ENCODE measurements at places on chromosomes 6 and 20. TPM values are rescaled to one million over a fixed set of nuclear protein-coding genes. Genes with fewer than 3 reads are reported as not detected.

GRCh38 chr6:136317021-136317694 lies 27.5 kb upstream of the BCLAF1 start:
- peak; percentile 67 for DNase-seq

- DNase-seq, result no peak
Observed at GRCh38 chr6:148053209-148053608, 289.4 kb upstream of the SASH1 start.

DNA sequence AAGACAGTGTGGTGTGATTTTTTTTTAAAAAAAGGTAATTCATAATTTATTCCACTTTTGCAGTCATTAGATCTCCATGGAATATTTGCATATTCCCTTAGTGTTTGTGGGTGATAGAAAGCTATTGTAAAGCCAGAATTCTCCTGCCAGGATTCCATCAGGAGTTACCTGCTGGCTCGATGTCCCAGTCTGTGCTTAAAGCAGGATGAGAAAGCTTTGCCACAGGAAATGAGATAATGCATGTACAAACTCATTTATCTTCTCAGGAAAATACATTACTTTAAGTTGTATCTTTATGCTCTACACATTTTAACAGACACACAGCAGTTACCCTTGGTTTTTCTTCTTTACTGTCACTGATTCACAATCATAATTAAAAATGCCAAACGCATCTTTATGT lies 553.0 kb downstream of the CD109 start:
- no peak for DNase-seq

GRCh38 chr6:45965007-45965406 lies 50.7 kb downstream of the CLIC5 start:
- DNase-seq, result no peak

DNA sequence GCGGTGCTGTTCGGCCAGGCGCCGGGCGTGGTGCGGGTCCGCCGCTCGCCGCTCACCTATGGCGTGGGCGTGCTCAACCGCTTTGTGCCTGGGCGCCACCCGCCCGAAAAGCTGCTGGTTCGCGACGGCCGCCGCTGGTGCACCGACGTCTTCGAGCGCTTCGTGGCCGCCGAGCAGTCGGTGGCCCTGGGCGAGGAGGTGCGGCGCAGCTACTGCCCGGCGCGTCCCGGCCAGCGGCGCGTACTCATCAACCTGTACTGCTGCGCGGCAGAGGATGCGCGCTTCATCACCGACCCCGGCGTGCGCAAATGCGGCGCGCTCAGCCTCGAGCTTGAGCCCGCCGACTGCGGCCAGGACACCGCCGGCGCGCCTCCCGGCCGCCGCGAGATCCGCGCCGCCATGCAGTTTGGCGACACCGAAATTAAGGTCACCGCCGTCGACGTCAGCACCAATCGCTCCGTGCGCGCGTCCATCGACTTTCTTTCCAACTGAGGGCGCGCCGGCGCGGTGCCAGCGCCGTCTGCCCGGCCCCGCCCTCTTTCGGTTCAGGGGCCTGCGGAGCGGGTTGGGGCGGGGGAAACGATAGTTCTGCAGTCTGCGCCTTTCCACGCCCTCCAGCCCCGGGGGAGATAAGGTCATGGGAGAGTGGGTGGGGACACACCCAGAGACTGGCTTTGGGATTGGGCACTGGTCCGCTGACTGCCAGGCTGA lies 15.7 kb downstream of the ADISSP start:
- no peak for DNase-seq

GRCh38 chr20:24453869-24454268 lies 15.6 kb upstream of the SYNDIG1 start:
- DNase-seq, result no peak

DNA sequence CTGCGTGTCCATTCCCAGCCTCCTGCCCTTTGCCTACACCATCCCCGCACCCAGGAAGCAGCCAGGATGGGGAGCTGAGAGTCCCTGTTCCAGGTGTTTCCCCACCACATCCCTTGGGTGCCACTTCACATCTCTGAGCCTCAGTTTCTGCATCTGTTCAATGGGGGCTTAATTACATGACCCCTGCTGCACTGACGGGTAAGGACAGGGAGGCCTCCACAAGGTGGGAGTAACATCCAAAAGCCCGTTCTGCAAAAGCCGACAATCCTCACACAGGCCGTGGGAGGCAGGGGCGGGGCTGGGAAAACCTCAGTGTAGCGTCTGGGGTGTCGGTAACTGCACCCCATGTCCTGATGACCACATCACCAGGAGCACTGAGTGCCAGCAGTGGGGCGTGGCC lies 41.3 kb downstream of the GRM4 start:
- no peak for DNase-seq

- DNase-seq, result no peak
Observed at GRCh38 chr20:313948-314347, 11.4 kb upstream of the SOX12 start.

GRCh38 chr6:5373430-5373829 lies 112.1 kb downstream of the FARS2 start:
- DNase-seq, result no peak

- no peak for DNase-seq
Observed at GRCh38 chr6:15672291-15672690, 9.5 kb upstream of the DTNBP1 start.

GRCh38 chr6:75244063-75244584 lies 523 bp upstream of the COX7A2 start:
- DNase-seq, result no peak

DNA sequence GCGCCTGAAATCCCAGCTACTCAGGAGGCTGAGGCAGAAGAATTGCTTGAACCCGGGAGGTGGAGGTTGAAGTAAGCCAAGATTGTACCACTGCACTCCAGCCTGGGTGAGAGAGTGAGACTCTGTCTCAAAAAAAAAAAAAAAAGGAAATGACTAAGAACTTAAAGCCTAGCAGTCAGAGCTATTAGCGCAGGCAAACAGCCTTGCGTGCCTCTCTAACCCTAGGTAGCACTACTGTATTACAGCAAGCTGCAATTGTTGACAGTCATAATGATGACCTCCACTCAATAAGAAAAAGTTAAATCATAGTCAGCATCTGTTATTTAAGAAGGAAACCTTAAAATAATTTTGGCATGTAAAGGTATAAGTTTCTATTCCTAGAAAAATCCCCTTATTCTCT lies 14.4 kb downstream of the GSS start:
- DNase-seq, result no peak

DNA sequence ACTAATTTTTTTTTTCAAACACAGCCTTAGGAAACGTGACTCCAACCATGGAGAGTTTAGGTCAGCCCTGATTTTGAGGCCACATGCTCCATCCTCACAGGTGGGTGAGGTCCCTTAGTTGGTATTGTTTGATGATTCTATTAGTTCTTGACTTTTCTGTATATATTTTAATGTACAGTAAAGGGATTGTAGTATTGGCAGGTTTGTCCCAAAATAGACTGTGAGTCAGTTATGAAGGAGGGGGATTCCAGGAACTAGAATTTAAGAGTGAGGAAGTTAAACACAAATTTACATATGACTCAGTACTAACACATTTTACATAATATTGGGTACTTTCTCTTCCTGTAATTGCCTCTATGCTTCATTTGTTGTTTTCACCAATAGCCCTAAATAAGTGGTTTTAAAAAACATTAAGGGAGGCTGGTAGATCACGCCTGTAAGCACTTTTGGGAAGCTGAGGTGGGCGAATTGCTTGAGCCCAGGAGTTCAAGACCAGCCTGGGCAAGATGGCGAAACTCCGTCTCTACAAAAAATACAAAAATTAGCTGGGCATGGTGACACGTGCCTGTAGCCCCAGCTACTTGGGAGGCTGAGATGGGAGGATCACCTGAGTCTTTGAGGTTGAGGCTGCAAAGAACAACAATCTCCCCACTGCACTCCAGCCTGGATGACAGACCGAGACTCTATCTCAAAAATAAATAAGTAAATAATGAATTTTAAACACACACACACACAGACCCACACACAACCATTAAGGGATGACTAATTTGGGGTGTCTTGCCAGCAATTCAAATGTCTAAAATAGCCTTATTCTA lies 81.8 kb downstream of the SGK1 start:
- no peak for DNase-seq

Gene ARFGEF3
- total RNA-seq, result not detected

All from OCI-LY7 (cell line).